ENCODE measurements at places on chromosomes 11 and 22.

- DNase-seq, result peak; percentile 64
Observed at GRCh38 chr11:46006418-46007070, 84.1 kb downstream of the LARGE2 start.

- no peak for DNase-seq
Observed at GRCh38 chr22:44676441-44677352, 25.3 kb upstream of the PRR5 start.

- DNase-seq, result no peak
Observed at GRCh38 chr11:69825037-69825834, 6.0 kb upstream of the FGF3 start.

DNA sequence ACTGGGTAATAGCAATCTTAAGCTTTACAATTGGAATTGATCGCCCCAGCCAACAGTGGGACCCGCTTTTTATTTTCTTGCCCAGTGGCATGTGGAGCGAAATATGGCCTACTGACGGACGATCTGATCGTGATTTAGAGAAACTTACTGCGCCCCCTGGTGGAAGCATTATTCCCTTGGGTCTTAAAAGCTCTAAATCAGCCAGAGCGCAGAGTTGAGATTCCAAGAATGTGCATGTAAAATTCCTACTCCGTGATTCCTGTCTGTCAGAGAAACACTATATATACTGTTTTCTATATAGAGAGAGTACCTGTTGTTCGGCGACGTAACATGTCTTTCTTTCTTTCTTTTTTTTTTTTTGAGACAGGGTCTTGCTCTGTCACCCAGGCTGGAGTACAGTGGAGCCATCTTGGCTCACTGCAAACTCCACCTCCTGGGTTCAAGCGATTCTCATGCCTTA is 3.7 kb upstream of the DPF2 start:
- peak; percentile 87 for DNase-seq

DNA sequence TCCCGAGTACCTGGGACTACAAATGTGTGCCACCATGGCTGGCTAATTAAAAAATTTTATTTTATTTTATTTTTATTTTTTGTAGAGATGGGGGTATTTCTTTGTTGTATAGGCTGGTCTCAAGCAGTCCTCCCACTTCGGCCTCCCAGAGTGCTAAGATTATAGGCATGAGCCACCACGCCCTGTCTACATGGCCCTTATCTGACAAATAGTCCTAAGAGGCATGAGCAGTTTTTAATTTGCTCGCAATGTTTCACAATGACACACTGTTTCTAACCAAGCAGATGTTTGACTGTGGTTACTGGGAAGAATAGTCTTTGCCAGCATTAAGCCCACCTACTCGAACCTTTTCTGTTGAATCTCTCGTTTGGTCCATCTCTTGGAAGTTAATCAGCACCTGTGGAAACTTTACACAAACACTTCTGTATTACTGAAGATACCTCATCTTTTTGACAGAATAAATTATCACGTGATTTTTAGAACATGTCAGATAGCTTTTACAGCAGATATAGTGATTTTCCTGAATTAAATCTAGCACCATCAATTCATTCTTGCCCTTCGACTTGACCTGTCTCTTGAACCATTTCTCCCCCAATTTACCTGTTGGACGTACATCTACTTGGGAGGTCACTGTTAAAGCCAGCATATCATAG is 71.4 kb downstream of the MTMR3 start:
- no peak for DNase-seq

DNA sequence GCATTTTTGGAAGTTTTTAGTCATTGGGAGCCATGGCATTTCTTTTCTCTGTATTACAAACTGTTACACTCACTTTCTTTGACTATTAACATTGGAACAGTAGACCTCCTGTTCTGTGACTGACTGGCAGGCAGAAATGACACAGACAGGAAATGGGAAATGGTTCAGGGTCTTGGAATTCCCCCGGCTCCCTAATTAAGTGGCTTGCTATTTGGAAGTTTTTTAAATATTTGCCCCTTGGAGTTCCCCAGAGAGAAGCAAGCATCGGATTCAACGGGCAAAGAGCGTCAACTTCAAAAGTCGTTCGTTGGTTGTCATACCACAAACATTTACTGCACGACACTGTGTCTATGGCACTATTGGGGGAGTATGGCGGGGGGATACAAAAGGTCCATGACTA is 1.1 kb upstream of the BIRC2 start:
- DNase-seq, result peak; percentile 53

GRCh38 chr11:12556155-12556554 is 118.1 kb upstream of the TEAD1 start:
- no peak for DNase-seq

DNA sequence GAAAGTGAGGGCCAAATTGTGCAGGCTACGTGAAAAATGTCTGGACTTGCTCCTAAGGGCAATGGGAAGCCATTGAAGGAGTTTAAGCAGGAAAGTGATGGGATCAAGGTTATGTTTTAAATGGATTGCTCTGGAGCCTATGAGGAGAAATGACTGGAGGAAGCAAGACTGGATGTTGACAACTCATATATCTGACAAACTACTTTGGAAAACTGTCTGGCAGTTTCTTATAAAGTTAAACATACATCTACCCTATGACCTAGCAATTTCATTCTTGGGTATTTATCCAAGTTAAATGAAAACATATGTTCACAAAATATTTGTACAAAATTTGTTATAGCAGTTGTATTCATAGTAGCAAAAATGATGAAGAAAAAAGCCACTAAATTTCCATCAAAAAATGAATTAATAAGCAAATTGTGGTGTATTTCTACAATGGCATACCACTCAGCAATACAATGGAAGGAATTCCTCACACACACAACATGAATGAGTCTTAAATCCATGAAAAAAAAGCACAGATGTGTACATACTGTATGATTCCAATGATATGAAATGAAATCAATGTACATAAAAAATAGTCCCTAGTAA is 24.1 kb downstream of the FZD4 start:
- DNase-seq, result no peak

- peak; percentile 36 for DNase-seq
Observed at GRCh38 chr11:122108192-122108799, 7.7 kb downstream of the BLID start.

- DNase-seq, result no peak
Observed at GRCh38 chr11:64571050-64571409, 20.0 kb upstream of the SLC22A12 start.

GRCh38 chr11:12213883-12214282 is 103.5 kb downstream of the MICAL2 start:
- no peak for DNase-seq

- DNase-seq, result no peak
Observed at GRCh38 chr11:71459767-71460320, 6.8 kb downstream of the NADSYN1 start.

- DNase-seq, result no peak
Observed at GRCh38 chr11:44873537-44873936, 77.1 kb downstream of the TP53I11 start.

DNA sequence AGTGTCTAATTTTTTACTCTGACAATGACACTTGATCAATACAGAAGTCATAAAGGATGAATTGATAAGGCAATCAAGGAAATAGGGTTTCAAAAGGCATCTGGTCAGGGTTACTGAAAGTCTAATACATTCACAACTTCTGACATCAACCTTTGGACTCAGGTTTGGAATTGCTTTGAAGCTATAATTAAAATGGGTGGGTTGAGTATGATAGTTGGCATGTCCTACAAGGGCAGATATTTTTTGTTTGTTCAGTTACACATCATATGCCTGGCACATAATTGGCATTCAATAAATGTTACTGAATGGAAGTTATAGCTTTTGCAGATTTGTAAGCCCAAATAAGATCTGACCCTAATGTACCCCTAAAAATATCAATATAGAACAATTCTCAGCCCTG is 7.3 kb upstream of the FUT4 start:
- no peak for DNase-seq

DNA sequence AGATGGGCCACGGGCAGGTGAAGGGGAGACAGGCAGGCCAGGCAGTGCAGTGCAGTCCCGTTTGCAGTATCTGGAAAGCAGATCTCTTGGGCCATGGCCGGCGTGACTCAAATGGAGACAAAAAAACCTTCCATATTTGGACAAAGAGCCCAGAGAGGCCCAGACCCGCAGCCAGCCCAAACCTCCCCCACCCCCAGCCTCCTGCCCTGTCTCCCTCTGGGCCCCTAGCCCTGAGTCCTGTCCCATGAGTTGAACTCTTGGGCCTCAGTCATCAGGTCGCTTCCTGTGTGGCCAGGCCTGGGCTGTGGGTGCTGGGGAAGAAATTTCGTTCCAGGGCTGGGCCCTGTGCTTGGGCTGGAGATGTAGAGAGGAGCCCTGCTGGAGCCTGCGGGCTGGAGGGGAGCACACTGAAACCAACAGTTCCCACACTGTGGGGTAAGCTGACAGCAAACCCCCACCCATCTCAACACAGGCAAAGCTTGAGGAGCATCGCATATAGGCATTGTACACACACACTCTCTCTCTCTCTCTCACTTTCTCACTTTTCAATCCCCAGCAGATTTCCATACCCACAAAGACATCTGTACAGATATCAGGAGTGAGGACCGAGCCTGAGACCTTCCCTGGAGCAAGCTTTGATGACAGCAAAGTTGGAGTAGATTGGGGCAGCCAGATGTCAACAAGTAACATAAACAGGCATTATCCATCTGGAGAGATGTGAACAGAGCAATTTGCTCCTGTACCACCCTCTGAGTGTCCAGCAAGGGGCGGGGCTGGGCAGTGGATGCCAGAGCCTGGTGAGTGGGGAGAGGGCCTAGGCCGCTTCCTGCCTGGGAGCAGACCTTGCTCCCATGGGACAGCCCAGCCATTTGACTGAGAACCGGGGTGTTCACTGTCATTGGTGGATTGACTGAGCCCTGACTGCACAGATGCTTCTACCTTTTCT is 17.2 kb downstream of the ARHGEF17 start:
- no peak for DNase-seq

- DNase-seq, result peak; percentile 71
Observed at GRCh38 chr11:18720808-18721560, 5.0 kb downstream of the IGSF22 start.

GRCh38 chr11:12241401-12241800 is 131.0 kb downstream of the MICAL2 start:
- DNase-seq, result no peak

DNA sequence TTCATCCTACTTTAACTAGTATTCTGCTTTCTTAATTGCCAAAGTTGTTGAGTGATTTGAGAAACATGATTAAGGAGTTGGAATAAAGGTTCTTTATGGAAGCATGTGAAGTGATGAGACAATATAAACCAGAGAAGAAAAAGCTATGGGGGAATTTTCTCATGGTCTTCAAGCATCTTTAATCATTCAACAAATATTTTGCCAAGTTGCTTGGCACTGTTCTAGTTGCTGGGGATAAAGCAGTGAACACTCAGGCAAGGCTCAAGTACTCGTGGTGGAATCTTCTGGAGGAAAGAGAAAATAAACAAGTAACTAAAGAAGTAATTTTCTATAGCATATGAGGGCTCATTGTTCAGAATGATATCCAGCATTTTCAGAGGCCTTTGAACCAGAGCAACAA is 9.2 kb upstream of the PIWIL4 start:
- no peak for DNase-seq

DNA sequence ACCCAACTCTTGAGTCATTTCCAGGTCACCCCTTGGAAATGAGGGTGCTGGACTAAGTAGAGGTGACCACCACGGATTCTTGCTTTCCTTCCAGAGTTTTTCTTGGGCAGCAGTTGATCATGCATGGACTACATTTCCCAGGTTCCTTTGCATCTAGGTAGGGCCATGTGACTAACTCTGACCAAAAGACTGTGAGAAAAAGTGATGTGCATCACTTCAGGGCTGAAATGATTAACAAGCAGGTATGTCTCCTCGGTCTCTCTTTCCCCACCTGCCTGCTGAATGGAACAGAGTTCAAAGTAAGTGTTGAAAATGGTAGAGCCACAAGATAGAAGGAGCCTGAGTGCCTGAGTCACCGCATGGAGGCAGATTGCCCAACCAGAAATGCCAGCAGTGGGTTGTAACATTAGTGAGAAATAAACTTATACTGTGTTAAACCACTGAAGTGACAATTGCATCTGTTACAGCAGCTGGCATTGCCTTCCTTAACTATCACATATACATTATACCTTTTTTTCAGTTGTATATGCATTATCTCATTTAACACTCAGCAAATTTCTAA is 113.5 kb downstream of the MN1 start:
- DNase-seq, result no peak

GRCh38 chr11:17760102-17761029 is 25.8 kb downstream of the KCNC1 start:
- peak; percentile 43 for DNase-seq

GRCh38 chr11:93359396-93359795 is 28.9 kb downstream of the DEUP1 start:
- DNase-seq, result no peak

GRCh38 chr11:2294926-2295290 is 6.8 kb downstream of the C11orf21 start:
- no peak for DNase-seq

GRCh38 chr11:35967042-35967441 is 23.2 kb downstream of the LDLRAD3 start:
- DNase-seq, result no peak

DNA sequence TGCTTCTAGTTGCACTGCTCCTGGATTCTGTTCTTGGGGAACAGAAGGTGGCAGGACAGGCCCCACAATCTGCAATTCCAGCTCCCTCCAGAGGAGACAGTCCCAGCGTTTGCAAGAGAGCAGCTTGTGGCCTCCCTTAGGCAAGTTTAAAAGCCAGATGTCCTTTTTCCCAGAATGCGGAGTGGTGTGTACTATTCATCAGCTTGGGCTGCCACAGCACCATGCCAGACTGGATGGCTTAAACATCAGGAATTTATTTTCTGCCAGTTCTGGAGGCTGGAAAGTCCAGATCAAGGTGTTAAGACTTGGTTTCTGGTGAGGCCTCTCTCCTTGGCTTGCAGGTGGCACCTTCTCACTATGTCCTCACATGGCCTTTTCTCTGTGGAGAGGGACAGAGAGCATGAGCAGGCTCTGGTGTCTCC is 11.7 kb downstream of the MIAT start:
- peak; percentile 35 for DNase-seq

- DNase-seq, result no peak
Observed at GRCh38 chr11:100978442-100978841, 151.2 kb downstream of the PGR start.

- DNase-seq, result no peak
Observed at GRCh38 chr11:76655501-76656049, 15.0 kb downstream of the LRRC32 start.

DNA sequence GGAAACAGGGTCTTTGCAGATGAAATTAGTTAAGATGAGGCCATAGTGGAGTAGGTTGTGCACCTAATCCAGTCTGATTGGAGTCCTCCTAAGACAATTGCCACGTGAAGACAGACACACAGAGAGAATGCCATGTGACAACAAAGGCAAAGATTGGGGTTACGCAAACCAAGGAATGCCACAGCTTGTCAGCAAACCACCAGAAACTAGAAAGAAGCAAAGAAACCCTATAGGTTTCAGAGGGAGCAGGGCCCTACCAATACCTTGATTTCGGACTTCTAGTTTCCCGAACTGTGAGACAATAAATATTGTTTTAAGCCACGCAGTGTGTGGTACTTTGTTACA is 8.2 kb upstream of the LAYN start:
- DNase-seq, result no peak
